ENCODE measurements at places on chromosomes 1 and 21. TPM values are rescaled to one million over a fixed set of nuclear protein-coding genes. Genes with fewer than 3 reads are reported as not detected.

- DNase-seq: no peak
Measured at GRCh38 chr1:203899869-203900714, 38.7 kb downstream of the SNRPE start.

- DNase-seq: peak; percentile 88
Measured at GRCh38 chr1:234963180-234963903, 165.3 kb downstream of the TOMM20 start.

DNA sequence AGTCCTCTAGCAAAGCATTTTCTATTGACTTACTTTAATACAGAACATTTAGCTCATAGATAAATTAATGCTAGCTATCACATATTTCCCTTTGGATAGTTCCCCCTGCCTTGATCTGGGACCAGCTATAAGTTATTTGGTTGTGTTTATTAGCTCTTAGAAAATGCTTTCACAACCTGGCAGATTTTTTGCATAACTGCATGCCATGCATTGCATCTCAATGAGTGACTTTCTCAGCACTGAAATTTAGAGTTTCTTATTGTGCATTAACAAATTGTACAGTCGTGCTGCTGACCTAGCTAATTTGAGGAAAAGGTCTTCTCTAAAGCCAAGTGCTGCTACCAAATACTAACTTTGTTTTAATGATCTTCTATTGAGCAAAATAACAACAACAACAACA lies 164.8 kb downstream of the PLPPR5 start:
- DNase-seq: no peak

DNA sequence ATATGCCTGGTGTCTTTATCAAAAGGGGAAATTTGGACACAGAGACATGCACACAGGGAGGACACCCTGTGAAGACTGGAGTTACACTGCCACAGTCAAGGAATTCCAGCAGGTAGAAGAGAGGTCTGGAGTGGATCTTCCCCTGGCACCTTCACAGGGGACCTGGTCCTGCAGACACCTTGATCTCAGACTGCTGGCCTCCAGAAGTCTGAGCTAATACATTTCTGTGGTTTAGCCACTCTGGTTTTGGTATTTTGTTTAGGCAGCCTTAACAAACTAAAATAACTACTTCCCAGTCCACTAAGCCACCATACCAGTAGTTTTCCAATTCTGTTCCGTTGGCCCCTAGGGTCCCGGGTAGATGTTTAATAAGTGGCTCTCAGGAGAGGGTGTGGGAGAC lies 164.7 kb downstream of the SETD4 start:
- no peak for DNase-seq

The NCAM2 gene
- total RNA-seq: 0.58 TPM

GRCh38 chr1:52602856-52603600 lies 857 bp downstream of the GPX7 start:
- peak; percentile 51 for DNase-seq

The HPDL gene
- total RNA-seq: not detected

GRCh38 chr1:213166852-213167251 lies 115.8 kb downstream of the RPS6KC1 start:
- no peak for DNase-seq

DNA sequence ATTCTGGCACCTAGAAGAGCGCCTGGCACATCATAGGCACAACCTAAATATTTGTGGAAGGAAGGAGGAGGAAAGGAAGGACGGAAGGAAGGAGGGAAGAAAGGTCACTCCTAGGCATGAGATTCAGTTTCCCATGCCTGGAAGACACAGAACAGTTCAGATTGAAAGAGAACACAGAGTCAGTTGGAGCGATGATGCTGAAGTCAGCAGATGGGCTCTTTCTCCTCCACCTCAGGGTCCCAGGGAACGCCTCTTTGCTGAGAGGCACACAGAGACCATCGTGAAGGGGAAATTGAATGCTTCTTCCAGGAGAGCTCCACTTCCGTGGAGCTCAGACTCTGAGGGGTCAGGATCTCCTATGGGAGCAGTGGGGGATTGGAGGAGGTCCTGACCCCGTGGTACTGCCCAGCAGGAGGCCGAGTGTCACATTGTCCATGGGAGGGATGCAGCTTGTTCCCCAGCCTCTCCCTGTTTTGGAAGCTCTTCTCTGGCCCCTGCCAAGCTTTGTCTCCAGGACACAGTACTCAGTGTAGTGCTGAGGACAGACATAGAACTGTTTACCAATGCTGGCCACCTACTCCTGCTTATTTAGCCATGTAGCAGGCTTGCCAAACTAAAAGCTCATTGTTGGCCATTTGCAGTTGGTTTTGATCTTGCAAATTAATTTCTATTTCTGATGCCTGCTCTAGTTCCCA lies 2.4 kb downstream of the MYBPHL start:
- DNase-seq: peak; percentile 24

DNA sequence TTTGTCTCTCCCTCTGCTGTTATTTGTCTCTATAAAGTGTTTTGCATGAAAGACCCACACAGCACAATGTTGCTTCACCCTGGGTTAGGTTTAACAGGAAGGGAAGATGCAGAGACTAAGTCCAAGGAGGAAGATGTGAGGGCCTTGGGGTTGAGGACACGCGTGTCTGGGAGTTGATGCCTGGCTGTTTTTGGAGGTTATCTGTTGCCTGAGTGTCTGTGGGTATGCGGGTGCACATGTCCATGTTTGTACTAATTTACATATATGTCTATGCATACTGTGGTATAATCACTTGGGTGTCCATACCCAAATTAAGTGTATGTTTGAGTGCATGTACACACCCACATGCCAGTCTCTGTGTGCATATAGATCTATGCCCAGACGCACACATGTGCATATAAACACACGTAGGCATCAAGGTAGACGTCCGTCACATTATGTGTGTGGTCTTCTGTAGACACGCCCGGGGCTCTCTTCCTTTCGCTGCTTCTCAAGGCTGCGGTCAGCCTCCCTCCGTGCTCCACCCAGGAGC lies 962 bp upstream of the MAN1C1 start:
- DNase-seq: no peak

- no peak for DNase-seq
Measured at GRCh38 chr1:145956781-145957442, 905 bp downstream of the LIX1L start.

Data from stomach (tissue), 19 donors.